Activated naive CD4-positive, alpha-beta T cell treated with anti-CD3 and anti-CD28 coated beads for 36 hours (primary cell): ENCODE measurements at places on chromosomes 16 and 17. TPM values are rescaled to one million over a fixed set of nuclear protein-coding genes. Genes with fewer than 3 reads are reported as not detected.

The C17orf78 gene
- total RNA-seq, result not detected

DNA sequence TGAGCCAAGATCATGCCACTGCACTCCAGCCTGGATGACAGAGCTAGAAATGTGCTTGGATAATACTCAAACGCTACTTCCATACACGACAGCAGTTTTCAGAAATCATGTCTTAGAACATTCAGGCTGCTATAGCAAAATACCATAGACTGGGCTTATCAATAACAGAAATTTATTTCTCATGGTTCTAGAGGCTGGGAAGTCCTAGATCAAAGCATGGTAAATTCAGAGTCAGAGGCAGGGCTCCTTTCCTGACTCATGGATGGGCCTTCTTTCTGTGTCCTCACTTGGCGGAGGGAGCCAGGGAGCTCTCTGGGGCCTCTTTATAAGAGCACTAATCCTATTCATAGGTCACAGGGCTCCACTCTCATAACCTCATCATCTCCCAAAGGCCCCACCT lies 24.5 kb upstream of the HERPUD1 start:
- DNase-seq, result no peak
- peaks cover 22% of the 10 kb centered on the region for H3K4me1 ChIP-seq
- no peaks in the 10 kb centered on the region for H3K36me3 ChIP-seq
- no peak overlapping the region for H3K27ac ChIP-seq
- H3K4me3 ChIP-seq, result no peak overlapping the region

GRCh38 chr16:83568345-83568744 lies 239.4 kb upstream of the HSBP1 start:
- no peak for DNase-seq
- no peak overlapping the region for H3K4me3 ChIP-seq

DNA sequence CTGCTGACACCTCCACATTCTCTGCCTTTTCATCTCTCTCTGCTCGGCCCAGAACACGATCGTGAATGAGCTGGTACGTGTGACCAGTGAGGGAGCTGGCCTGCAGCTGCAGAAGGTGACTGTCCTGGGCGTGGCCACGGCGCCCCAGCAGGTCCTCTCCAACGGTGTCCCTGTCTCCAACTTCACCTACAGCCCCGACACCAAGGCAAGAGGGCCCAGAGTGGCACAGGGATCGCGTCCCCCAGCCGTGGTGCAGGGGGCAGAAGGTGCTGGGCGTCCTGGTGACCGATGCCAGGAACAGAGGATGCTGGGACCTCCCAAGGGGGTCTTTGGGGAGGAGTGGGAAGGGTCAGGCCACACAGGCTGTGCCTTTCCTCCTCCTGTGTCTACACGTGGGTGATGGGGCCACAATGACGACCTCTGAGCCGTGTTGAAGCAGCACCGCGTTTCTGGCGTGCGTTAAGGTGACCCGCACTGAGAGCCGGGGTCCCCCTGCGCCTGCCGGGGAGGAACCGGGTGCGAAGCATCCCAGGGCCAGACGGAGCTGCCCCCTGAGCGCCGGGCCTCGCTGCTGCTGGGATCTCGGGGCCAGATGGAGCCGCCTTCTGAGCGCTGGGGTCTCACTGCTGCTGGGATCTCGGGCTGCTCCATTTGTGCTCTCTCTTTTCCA lies 17.4 kb downstream of the GAA start:
- no peaks in the 10 kb centered on the region for H3K27me3 ChIP-seq
- no peak overlapping the region for H3K27ac ChIP-seq
- no peak for DNase-seq
- H3K36me3 ChIP-seq, result no peaks in the 10 kb centered on the region

DNA sequence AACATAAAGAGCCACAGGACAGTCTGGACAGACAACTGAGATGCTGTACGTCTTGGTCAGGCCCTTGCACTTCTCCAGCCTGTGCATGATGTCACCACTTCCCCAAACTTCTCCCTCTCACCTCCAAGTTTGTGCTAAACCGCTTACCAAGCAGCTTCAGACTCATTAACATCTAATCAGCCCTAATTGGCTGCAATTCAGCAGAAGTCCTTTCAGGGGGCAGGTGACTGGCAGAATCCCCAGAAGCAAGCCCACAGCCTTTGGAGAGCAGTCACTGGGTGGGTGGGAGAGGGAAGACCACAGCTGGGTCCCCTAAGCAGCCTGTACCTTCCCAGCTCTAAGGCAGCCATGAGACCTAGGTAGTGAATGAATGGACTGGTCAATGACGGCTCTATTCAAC lies 161.4 kb downstream of the GRIN2A start:
- no peaks in the 10 kb centered on the region for H3K36me3 ChIP-seq
- H3K27ac ChIP-seq, result no peak overlapping the region
